WTC11 (cell line): ENCODE measurements at places on chromosomes 12 and 14.

DNA sequence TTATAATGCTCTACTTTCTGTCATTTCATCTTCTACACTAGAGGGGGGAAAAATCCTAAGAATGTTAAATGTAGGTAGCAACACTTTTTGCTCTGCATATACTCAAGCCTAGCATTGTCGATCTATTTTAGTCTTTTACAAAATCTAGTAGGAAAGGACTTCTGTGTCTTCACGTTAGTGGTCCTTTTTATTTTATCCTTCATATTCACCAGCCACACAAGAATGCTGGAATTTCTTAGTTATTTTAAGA, 253.0 kb upstream of the FLRT2 start:
- DNase-seq, result no peak

GRCh38 chr14:64337888-64338615, 43.9 kb upstream of the ESR2 start:
- peak; percentile 86 for DNase-seq

GRCh38 chr12:98736352-98737321, 91.5 kb downstream of the APAF1 start:
- DNase-seq, result peak; percentile 25

DNA sequence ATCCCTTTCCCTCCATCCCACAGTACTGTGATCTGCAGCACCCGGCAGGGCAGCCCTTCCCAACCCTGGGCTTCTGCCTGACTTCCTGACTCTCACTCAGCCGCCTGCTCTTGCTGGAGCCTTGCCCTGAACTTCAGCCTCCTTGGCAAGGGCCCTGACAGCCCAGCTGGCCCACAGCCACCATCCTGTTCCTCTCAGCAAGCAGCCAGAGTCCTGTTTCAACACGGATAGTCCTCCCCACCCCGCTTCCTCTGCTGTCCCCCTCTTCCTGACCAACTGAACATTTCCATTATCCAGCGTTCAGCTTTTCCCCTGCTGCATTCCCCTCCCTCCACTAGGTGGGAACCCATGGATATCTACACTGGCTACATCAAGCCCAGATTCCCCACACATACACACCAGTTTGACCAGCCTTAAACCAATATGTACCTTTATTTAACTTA, 74.0 kb upstream of the MDM1 start:
- peak; percentile 18 for DNase-seq

GRCh38 chr12:71627438-71628002, 36.1 kb downstream of the ZFC3H1 start:
- DNase-seq, result no peak

DNA sequence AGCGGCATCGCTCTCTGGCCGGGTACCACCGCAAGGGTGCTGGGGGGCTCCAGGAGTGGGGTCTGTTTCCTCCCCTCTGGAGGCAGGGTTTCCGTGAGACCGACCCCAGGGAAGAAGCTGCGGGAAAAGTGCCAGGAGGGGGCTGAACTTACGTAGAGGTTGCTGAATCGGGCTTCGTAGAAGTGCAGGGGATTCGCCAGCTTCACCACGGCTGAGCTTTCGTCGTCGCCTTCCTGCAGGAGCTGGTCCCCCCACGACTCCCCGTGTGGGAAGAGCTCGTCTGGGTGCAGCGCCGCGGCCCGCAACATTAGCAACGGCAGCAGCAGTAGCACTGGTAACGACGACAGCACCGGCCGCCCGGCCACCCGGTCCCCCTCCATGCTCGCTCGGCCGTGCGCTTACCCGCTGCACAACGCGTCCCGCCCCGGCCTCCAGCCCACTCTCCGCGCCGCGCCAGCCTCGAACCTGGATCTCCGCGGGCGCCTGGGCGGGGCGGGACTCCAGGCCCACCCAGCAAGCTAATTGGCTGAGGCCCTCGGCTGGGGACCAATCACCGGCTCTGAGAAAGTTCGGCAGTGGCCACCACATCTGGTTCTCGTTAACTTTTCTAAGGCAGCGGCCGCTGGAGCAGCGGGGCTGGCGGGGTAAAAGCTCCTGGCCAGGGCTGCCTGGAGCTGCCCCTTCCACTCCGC, at the start of gene NID2:
Gene NID2, minus strand, starts transcription at position 445 of the 692 bp plus-strand sequence. Its CDS starts 65 bp downstream, at position 380.
- DNase-seq, result peak; percentile 91

- DNase-seq, result no peak
Measured at GRCh38 chr12:12032260-12032791, 38.4 kb upstream of the BCL2L14 start.

DNA sequence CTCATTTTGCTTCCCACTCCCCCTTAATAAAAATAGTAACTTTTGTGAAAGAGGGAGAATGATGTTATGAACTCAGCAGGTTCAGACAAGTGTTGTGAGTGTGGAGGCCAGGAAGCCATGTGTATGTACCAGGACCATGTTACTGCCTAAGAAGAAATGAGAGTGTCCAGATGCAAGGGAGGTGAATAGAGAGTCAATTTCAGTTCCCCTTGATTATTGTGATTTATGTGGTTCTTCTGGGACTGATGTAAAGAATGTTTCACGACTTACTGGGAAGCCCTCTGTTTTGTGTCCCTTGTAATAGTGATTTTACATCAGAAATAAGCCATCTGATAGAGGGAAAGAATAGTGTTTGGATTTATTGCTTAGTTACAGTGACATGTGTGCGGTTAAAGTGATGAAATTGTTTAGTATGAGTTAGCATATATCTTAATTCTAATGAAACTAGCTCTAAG, 32.5 kb downstream of the FBXO34 start:
- DNase-seq, result no peak

DNA sequence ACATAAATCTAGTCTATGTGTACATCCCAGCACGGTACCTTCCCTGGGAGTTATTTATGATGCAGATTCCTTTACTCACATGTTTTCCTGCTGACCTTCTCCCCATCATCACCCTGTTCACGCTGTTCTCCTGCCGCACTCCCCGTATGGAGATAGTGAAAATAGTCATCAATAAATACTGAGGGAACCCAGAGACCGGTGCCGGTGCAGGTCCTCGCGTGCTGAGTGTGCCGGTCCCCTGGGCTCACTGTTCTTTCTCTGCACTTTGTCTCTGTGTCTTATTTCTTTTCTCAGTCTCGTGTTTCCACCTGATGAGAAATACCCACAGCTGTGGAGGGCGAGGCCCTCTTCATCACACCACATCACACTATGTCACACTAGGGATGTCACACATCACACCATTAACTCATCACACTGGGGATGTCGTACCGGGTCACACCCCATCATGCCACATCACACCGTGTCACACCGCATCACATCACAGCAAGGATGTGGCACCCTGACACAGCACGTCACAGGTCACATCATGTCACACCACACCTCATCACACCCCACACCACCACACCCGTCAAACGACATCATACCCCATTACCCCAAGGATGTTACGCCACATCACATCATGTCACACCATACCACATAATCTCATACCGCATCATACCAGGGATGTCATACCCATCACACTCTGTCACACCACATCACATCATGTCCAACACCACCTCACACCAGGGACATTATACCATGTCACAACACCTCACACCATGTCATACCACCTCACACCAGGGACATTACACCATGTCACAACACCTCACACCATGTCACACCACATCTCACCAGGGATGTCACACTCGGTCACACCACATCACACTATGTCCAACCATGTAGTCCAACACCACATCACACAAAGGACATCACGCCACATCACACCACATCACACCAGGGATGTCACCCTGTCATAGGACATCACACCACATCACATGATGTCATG, 207.0 kb downstream of the TMEM121 start:
- DNase-seq, result no peak

- DNase-seq, result peak; percentile 40
Measured at GRCh38 chr12:3614806-3615466, 123.9 kb downstream of the PRMT8 start.

DNA sequence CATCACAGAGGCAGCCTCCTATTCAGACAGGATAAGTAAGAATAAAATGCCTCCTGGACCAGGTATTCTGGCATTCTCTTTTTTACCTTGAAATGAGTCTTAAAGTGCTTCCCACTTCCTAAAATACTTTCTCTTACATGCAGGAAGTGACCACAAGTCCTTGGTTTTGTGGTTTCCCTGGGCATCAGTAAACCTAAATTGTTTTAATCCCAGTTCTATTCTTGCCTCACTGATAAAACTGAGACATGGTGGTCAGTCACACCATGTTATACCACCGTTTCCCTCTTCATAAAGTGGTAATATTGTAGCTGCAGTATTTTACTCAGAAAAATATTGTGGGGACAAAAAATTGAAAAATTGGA, 1.2 kb upstream of the SALL2 start:
- DNase-seq, result no peak

- DNase-seq, result no peak
Measured at GRCh38 chr14:103386713-103387329, 1.6 kb downstream of the MARK3 start.

DNA sequence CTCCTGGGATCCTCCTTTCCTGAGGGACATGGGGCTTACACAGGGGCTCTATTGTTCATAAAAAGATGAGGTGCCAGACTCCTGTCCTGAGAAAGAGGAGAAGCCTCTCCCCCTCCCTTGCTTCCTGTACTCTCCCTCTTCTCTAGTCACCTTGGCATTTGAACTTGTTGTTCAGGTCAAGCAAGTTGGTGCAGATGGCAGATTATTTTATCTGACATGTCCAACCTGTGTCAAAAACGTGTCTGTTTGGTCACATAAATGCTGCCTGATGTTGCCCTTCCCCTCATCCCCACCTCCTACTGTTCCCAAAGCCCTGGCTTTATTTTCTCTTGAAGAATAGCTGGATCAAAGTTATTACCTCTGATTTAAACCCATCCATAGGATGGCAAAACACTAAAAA, 154.8 kb downstream of the TMX1 start:
- DNase-seq, result no peak

DNA sequence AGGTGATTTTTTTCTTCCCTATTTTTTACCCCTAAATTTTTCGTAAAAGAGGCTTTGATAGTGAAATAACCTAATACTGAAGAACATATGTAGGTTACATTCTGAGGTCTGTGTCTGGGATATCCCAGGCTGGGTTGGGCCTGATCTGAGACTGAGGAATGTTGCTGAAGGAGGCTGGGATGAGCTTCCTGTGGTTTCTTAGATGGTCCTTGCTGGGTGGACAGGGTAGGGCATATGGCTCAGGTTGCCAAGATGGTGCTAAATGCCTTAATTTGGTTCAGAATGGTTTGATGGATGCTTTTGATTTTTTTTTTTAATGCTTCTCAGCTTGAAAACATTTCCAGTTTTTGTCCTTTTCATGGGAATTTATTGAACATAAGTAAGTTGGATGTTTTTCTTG, 124.6 kb upstream of the PMCH start:
- DNase-seq, result no peak

DNA sequence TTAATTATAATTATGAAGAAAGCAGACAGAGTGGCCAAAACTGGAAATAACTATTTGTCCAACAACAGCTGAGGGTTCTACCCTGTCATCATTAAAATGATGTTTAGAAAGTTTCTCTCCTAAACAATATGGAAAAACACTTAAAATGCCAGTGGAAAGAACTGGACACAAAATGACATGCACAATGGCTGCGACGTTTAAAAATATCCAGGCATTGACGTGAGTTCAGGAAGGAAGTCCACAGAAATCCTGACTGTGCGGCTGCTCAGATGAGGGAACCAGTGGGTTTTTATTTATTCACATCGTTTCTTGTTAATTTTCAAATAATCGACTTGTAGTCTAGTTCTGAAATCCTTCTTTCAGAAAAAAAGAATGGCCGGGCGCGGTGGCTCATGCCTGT, 58.3 kb downstream of the CCNK start:
- DNase-seq, result no peak

DNA sequence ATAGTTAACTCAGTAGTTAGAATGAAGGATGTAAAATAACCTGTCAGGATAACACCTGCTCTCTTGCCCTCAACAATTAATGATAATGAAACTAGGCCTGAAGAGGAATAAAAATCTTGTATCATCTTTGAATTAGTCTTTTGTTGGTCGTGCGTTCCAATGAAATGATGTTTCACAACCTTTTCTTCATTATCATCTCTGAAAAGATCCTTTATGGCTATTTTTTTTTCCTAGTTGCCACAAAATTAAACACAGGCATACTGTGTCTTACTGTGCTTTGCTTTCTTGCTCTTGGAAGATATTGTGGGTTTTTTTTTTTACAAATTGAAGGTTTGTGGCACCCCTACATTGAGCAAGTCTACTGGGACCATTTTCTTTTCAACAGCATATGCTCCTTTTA, 128.6 kb downstream of the BICD1 start:
- DNase-seq, result no peak

GRCh38 chr14:80427101-80427500, 215.8 kb upstream of the DIO2 start:
- no peak for DNase-seq

GRCh38 chr14:74571901-74572725, 39.9 kb downstream of the LTBP2 start:
- no peak for DNase-seq

- peak; percentile 80 for DNase-seq
Measured at GRCh38 chr14:68843471-68844209, 50.8 kb upstream of the ZFP36L1 start.

DNA sequence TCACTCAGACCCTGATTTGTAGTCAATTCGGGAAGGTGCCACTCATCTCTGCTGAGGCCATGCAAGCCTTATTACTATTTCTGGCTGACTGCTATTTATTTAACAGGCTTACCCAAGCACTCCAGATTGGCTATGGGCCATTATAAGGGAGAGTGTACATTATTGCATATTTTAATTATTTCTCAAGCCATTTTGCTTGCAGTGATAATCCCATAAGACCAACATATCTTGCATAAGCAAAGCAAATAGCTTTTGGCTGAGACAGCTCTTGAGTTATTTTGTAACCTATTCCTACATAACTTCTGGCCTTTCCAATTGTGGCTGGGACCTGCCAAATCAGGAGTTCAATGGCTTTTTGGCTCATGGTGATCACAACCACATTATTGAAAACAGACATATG, 509.6 kb upstream of the USP15 start:
- no peak for DNase-seq

DNA sequence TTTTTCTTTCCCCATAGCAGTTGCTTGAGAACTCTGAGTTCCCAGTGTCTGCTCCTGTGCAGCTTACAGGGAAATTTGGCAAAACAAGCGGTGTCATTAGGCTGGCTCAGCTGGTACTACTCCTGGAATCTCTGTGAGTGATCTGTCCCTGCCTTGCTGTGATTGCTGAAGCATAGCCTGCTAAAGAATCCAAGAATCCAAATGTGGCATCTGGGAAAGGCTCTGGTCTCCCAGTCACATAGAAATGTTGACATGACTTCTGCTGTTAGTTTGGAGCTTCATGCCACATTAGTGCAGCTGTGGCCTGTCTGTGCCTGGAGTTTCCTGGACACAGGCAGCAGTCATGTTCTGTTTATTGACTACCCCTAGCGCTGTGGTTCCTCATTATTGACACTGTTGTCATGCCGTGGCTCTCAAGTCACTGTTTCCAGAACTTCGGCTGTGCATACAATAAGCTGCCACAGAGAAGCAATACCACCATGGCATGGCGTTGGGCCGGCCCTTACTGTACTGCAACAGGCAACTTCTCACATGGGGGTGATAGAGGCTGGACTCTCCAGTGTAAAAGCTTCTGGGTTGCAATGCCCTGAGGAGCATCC, 166.8 kb downstream of the MYRFL start:
- no peak for DNase-seq

GRCh38 chr12:47378907-47379306, 299.1 kb upstream of the AMIGO2 start:
- DNase-seq, result no peak
